ENCODE measurements at places on chromosomes 13 and 19.

- DNase-seq, result no peak
Measured at GRCh38 chr13:73278186-73278585, 219.4 kb downstream of the KLF5 start.

DNA sequence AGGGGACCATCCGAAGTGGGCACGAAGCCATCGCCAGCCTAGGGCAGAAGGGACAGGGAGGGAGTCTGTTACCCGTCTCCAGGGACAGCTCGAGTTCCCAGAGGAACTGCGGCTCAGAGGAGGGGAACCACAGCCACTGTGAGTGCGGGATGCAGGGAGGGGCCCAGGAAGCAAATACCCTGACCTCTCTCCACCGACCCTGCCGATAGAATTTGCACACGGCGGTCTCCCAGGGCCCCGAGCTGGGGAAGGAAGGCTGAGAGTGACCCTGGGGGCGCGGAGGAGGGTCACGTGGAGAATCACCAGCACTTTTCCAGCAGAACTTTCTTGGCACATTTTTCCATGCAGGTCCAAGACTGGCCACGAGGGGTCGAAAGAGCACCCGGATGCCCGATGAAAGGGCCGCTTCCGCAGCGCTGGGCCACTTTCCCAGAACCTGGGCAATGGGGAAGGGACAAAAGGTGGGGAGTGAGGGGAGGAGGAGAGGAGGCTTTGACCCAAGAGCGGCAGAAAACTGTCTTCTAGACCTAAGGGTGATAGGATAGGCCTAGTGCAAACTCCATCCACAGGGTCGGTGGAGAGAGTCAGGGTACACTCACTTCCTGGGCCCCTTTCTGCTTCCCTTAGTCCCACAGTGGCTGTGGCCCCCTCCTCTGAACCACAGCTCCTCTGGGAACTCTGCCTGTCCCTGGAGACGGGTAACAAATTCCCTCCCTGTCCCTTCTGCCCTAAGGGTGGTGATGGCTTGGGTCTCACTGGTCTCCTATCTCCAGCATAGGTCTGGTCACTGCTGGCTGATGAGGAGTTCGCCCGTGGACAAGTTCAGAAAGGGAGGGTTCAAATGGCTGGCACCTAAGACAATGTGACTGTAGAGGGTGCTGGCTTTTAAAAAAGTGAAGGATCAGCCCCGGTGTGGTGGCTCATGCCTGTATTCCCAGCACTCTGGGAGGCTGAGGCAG is 5.3 kb upstream of the GPR4 start:
- DNase-seq, result peak; percentile 81

- DNase-seq, result no peak
Measured at GRCh38 chr13:38483623-38484022, 134.0 kb downstream of the UFM1 start.

DNA sequence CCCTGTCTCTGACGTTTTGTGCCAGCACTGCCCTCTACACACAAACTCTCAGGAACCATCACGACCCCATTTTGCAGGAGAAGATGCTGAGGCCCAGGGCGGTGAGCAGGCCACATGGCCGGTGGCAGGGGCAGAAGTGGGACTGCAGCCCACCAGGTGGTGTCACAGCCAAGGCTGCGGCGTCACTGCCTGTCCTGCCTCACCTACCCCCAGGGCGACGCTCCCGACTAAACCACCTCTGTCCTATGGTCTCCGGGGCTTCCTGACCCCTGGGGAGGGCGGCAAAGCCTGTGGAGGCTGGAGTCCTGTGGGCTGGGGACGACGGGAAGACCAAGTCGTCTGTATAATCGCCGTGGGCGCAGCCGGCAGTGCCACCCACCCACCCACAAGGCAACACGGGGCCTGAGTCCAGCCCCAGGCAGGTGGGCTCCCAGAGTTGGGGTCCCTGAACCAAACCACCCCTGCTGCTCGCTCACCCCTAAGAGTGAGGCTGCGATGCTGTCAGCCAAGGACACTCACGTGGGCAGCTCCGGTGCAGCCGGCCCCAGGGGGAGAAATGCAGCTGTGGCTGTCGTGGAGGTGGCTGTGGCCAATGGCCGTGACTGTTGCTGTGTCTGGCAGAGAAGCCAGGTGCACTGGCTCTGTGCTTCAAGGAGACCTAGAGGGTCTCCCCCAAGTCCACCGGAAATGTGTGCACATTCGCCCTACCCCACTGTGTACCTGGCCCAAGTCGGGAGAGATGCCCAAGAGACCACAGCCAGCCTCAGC is 29.7 kb downstream of the RASA3 start:
- DNase-seq, result no peak

- no peak for DNase-seq
Measured at GRCh38 chr13:112821340-112822055, 131.7 kb downstream of the ATP11A start.

DNA sequence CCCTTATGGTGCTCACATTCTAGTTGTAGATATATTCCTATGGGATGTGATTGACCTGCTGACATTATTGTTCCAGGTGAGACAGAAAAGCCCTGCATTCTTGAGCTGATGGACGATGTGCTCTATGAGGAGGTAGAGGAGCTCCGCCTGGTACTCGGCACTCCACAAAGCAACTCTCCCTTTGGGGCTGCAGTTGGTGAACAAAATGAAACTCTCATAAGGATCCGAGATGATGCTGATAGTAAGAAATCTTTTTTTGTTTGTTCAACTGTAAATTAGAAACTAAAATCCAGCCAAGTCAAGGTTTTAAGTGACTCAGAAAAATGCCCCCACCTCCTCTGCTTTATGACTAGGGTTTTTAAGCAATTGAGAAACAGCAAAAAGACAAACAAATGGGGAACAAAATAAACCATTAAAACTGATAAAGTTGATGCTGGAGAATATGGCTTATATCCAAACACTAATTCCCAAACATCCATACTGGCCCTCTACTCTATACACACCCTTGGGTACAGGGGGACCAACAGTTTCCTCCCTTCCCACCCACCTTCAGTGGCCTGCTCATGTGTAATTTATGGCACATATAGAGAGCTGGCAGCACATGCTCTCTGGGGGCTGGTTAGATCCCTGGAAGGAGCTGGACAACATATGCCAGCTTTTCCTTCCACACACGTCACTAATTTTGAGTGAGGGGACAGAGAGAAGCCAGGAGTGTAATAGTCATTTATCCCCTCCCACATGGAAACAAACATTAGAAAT is 139.6 kb downstream of the STOML3 start:
- DNase-seq, result no peak

DNA sequence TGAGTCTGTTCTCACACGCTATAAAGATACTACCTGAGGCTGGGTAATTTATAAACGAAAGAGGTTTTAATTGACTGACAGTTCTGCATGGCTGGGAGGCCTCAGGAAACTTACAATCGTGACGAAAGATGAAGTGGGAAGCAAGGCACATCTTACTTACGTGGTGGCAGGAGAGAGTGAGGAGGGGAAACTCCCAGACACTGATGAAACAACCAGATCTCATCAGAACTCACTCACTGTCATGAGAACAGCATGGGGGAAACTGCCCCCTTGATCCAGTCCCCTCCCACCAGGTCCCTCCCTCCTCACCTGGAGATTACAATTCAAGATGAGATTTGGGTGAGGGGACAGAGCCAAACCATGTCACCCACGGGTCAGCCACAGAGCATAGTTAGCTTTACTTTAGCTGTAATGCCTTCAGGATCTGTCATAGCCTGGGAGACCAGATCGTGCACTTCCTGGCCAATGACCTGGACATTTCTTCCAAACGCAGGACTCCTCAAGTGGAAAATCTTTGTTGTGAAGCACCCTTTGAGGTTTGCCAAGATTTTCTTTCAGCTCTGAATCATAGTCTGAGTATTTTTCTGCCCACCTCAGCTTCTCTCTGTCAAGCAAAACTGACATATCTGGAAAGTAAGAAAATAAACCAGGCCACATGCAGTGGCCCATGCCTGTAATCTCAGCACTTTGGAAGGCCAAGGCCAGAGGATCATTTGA is 25.2 kb upstream of the HIF3A start:
- DNase-seq, result peak; percentile 82

GRCh38 chr19:28847468-28847867 is 365.5 kb downstream of the UQCRFS1 start:
- no peak for DNase-seq

GRCh38 chr13:34044660-34045080 is 226.7 kb downstream of the RFC3 start:
- peak; percentile 49 for DNase-seq

GRCh38 chr13:90447734-90448101 is 899.8 kb upstream of the MIR17HG start:
- peak; percentile 29 for DNase-seq

GRCh38 chr13:103101500-103101899 is 35.3 kb upstream of the SLC10A2 start:
- no peak for DNase-seq

GRCh38 chr13:113980489-113981064 is 6.7 kb upstream of the C13orf46 start:
- no peak for DNase-seq

GRCh38 chr13:30831515-30831914 is 74.6 kb upstream of the MEDAG start:
- no peak for DNase-seq

DNA sequence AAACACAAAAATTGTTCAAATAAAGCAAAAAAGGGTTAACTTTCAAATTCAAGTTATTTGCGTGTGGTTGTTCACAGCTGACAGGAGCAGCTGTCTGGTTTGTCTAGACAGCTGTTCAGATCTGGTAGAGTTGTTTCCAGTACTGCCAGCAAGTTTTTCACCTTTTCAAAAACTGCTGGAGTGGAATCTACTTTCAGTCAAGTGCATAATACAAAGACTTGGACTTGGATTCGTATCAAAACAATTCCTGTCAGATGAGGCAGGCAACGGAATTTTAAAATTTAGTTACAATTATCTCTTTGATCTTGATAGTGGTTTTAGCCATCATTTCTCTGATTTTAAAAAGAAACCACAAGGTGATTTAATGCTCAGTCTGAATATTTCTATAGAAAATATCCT is 51.7 kb upstream of the EEF1AKMT1 start:
- peak; percentile 6 for DNase-seq

DNA sequence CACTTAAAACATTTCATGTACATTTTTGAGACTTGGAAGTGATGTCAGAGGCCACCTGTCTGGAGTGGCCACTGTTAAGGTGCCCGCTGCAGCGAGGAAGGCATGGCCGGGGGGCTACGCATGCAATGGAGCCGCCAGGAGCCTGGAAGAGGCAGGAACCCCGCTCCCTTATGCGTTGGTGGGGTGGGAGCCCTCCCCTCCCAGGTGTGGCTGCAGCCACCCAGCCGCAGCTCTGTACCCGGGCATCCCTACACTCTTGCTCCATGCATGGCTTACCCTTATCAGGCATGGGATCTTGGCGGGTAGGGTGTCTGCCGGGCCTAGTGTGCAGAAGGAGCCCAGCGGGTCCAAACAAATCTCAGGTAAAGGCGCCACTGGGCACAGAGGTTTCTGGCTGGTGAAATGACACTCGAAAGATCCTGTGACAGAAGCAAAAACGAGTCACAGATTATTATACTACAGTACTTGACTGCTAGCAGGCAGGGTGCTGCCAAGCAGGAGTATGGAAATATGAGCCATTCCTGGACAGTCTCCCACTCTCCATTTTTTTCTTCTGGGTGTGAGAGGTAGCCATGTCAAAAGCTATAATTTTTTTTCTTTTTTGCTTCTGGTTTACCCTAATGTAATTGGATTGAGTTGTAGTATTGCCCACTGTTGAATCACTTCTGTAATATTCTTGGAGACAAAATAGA is 1606.3 kb upstream of the MIR17HG start:
- DNase-seq, result no peak

DNA sequence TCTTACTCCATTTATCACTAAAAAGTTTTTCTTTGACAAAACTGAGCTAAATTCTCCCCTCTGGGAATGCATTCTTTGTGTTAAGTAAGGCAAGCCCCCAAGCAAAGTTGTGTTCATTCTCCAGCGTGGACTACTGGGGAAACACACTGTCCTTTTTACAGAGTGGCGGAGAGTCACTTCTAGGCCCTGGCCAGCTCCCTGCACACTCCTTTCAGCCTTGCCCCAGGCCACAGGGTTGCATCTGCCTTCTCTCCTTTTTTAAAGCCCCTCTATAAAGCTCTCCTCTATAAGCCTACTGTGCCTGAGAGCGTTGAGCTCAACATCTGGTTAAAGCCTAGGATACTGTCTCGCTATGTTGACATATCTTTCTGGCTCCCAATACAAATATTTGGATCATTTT is 803.4 kb downstream of the PCDH17 start:
- no peak for DNase-seq

GRCh38 chr19:53103234-53104203 is at the start of gene ZNF160:
Gene ZNF160 (minus strand): TSS chr19:53103422. CDS start chr19:53086276, 17,146 bp downstream.
- DNase-seq, result peak; percentile 99

- DNase-seq, result no peak
Measured at GRCh38 chr13:110820322-110820721, 94.5 kb downstream of the ANKRD10 start.

- no peak for DNase-seq
Measured at GRCh38 chr13:29550430-29550988, 45.0 kb downstream of the SLC7A1 start.

GRCh38 chr13:90027409-90027808 is 1320.1 kb upstream of the MIR17HG start:
- no peak for DNase-seq

DNA sequence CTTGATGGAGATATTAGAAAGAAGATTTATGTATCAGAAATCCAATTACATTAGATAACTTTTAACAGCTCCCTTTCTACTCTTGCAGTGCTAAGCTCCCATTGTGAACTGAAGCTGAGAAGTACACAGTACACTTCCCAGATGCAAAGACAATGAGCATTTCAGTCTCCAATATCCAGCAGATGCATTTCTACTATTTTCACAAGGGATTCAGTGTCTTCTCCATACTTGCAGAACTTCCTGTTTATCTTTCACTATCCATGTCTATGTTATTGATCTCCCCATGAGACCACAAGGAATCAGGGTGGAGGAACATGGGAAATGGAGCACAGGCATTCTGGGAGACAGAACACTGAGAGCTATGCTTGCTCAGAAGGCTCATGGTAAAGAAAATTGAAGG is 207.5 kb downstream of the ENOX1 start:
- DNase-seq, result no peak

GRCh38 chr13:92590503-92590908 is 636.1 kb upstream of the GPC6 start:
- DNase-seq, result no peak

GRCh38 chr19:45739498-45740439 is 6.5 kb downstream of the MEIOSIN start:
- no peak for DNase-seq

- DNase-seq, result no peak
Measured at GRCh38 chr19:43798546-43799409, 3.5 kb downstream of the LYPD5 start.

- peak; percentile 68 for DNase-seq
Measured at GRCh38 chr19:2491130-2491801, 15.3 kb downstream of the GADD45B start.

DNA sequence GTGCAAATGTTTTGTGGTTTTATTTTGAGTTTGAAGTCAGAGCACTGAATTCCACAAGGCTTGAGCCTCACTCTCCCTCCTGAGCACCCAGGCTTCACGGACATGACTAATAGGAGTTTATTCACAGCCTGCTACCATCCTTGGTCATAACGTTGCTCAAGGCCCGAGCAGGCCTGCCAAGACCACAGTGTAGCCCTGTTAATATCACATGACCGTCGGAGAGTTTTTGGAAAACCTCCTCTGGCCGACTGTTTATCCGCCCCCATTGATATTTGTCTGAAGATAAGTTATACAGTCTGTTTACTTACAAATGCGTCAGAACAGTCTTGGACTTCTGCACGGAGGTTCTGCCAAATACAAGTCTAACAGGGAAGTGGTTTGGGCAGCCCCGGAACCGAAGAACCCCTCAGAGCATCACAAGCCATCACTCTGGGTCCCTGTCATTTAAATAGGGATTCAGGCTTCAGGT is 89.9 kb downstream of the COL4A2 start:
- DNase-seq, result peak; percentile 74

- DNase-seq, result no peak
Measured at GRCh38 chr19:8477889-8478288, 24.6 kb downstream of the PRAM1 start.

All from urothelium cell line (cell line).